ENCODE measurements at places on chromosomes 16 and 17. TPM values are rescaled to one million over a fixed set of nuclear protein-coding genes. Genes with fewer than 3 reads are reported as not detected.

The GAS2L2 gene
- total RNA-seq, result not detected

The TBC1D3I gene
- 0.97 TPM for total RNA-seq

The POLR2A gene
- total RNA-seq, result 118 TPM

The DHRS7C gene
- not detected for total RNA-seq

The KRTAP4-9 gene
- total RNA-seq, result not detected

The TBC1D24 gene
- total RNA-seq, result 15.5 TPM

DNA sequence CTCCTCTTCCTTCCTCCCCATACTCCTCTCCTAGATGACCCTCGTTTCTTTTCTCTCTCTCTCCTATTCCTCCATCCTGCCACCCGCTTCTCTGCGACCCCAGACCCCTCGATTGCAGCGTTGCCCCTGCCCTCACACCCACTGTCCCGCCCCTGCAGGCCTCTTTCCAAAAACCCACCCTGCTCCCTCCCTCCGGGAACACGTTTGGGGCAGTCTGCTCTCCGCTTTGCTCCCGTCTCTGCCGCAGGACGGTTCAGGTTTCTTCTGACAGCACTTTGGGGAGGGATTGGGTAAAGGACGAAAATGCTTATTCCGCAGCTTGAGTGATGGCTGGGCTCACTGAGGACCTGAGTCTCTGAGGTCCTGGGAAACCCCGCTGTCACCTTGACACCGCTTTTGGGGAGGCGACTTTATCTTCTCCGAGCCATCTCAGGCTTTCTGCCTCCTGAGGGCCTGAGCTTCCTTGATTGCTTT, 690 bp downstream of the NDE1 start:
- peak; percentile 44 for DNase-seq

DNA sequence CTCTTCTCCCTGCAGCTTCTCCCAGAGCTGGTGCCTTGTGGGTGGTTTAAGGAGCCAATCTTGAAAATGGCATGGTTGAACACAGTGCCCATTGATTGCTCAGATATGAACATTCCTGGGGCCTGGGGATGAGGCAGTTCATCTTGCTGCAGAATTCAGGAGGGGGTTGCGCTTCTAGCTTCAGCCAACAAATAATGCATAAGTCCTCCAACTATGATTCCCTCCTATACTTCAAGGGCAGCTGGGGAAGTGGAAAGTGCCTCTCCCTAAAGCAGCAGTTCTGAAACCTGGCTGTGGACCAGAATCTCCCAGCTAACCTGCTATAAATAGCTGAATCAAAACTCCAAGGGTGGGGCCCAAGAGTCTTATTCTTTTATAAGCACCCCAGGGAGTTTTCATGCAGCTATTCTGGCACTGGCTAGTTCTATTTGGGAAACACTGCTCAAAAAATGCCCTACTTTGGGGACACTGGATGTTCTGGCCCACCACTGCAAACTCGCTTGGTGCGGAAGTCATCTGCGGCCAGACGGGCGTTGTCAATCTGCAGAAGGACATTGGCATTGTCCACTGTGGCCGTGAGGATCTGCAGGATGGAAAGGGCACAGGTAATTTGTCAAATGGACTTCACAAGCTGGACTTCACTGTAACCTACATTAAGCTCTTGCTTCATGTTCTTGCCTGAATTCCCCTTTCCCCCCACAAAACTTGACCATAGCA, 130.3 kb downstream of the CCDC144A start:
- DNase-seq, result no peak

- no peak for DNase-seq
Observed at GRCh38 chr17:40568074-40568836, 3.0 kb upstream of the CCR7 start.

- DNase-seq, result peak; percentile 94
Observed at GRCh38 chr17:50027172-50027880, 28.6 kb upstream of the ITGA3 start.

DNA sequence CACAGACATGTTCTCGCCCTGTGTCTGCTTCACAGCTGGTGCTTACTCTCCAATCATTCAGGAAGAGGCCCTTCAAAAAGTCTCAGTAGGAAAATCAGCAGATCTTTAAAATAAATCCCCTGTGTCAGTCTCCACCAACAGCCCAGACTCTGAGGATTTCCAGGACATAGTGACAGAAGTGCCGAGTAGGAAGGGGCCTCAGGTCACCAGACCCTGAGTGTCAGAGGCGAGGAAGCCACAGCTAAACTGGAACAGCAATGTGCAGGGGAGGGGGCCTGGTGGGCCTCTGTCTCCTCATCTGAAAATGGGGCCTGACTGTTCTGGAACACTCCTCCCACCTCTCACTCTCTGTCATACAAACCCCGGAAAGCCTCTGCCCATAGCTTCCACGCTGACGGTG, 6.3 kb downstream of the CACNG4 start:
- no peak for DNase-seq

GRCh38 chr17:40993839-40994238, at the start of gene KRTAP3-3:
Gene KRTAP3-3, minus strand, starts transcription at chr17:40994164. Its CDS starts 67 bp downstream, at chr17:40994097.
- no peak for DNase-seq

GRCh38 chr17:81365601-81366585, 29.4 kb upstream of the BAHCC1 start:
- DNase-seq, result peak; percentile 72

DNA sequence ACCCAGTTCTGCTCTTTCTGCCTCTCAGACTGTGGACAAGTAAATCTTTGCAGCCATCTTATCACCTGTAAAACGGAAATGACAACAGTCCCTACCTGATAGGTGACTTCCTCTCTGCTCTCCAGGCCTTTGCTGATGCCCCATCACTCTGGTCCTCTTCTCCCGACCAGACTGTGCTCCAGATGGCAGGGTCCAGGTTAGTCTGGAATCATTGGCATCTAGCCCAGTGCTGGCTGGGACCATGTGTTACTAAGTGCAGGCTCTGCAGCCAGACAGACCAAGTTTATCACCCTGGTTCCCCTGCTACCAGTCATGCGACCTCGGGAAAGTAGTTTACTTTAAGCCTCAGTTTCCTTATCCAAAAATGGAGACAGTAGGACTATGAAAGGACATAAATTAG, 1.8 kb upstream of the NUBP1 start:
- DNase-seq, result peak; percentile 43

DNA sequence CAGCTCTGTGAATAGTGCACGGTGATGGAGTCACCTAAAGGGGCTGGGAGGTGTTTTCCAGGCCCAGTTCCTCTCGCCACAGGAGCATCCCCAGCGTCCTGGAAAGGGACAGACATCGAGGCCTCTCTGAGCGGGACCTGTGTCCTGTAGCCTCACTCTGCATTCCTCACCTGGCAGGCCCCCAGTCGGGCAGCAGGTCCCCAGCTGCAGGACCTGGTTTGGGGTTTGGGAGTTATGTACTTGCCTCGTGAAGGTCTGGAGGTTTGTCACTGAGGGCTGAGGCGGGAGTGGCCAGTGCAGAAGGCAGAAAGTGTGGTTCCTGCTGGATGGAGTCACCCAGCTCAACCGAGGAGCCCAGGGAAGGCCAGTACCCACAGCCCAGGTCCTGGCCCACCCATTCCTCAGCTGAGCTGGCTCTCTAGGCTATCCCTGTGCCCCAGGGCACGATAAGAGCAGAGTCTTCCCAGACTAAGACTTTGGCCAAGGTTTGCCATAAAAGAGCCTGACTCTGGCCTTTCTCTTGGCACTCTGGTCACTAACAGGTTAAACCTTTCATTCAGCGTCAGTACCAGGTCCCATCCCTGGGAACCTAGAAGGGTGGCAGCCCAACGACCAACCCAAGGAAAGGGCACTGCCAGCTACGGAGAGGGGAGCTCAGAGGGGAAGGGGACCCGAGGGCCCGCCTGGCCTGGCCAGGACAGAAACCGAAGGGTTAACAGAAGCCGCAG, 24.4 kb downstream of the TBX4 start:
- DNase-seq, result peak; percentile 27

DNA sequence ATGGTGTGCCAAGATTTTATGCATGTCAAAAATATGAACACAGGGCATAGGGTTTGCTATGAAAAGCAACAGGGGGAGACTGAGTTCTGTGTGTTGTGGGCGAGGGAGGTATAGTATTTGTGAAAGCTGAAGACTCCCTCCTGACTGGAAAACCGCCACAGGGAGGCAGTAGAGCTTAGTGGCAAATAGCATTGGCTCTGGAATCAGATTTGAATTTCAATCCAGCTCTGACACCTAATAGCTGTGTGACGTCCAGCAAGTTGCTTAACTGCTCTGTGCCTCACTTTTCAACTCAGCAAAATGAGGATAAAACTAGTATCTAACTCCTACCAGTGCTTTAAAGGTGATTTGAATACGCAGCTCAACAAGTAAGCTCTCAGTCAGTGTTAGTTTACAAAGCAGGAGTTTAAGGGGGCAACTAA, 22.0 kb downstream of the KPNA2 start:
- DNase-seq, result peak; percentile 53
